HEK293T (cell line): ENCODE measurements at places on chromosomes 13 and 19.

GRCh38 chr13:75651013-75651412 lies 14.9 kb downstream of the LMO7 start:
- DNase-seq, result no peak

DNA sequence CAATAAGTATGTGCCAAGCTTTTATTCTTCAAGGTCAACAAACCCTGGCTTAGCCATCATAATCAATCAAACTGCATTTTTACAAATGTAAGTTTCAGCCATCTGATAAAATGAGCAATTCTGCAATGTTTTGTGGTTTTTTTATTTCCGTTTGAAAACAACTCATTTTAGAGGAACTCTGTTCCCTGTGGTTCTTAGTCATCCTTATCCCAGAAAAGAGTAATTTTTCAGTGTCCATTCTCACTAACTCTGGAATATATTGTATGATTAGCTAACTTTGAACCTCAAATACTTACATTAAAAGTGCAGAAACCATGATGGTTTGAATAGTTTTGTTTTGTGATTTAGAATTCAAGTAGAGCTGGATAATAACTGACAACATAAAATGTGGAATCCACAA lies 87.6 kb downstream of the IRS2 start:
- DNase-seq, result no peak

GRCh38 chr13:103960001-103960400 lies 893.8 kb upstream of the SLC10A2 start:
- DNase-seq, result no peak

DNA sequence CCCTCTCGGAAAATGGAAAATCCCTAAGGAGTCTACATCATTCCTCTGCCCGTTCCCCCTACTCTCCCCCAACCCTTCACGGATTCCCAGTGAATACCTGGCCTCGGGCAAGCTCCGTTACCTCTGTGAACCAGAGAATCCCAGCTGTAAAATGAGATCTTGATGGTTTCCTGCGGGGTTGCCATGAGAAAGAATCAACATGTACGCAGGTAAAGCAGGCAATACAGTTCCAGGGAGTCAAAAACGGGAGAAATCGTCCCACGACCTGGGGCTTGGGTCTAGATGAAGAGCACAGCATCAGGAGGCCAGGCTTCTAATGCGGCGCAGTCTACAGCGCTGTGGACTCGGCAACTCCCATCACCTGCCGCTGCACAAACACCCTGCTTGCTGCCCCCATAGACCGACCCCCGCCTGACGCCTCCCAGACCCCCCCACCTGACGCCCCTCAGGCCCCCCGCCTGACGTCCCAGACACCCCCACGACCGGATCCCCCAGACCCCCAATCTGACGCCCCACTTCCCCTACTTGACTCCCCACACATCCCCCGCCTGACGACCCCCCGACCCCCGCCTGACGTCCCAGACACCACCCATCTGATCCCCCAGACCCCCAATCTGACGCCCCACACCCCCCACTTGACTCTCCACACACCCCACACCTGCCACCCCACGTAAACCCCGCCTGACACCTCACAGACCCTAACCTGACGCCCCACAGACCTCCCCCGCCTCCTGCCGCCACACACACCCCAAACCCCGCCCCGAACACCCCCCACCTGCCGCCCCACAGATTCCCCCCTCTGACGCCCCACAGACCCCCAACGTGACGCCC lies 680 bp downstream of the LIG4 start:
- no peak for DNase-seq

DNA sequence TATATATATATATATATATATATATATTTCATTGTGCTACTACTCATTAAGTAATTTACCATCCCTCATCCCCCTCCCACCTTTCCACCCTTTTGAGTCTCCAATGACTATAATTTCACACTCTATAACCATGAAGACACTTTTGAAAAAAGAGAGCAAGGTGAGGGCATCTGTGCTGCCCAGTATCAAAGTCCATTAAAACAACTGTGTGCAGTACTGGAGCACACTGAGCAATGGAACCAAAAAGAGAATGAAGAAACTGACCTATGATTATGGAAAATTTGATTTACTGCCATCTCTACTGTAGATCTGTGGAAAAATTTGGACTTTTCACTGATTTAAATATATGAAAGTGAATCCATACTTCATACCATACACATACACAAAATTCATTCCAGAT lies 217.9 kb downstream of the COL4A1 start:
- no peak for DNase-seq

DNA sequence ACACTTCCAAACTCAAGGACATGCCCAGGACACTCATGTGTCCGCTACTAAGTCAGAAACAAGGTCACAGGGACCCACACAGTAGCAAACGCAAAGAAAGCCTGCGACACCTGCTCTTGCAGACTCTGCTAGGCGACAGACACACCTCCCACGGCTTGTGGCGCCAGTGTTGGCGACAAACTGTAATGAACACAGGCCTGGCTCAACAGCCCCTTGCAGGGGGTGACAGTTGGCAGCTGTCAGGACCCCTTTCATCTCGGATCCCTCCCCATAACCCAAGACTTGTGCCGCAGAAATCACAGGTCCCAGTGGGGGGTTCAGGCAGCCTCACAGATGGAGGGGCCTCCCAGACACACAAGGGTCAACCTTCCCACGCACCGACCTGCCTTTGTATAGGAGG lies 364 bp downstream of the CKM start:
- DNase-seq, result no peak

- DNase-seq, result no peak
Observed at GRCh38 chr19:29640231-29640630, 25.0 kb upstream of the PLEKHF1 start.

GRCh38 chr19:4911314-4911713 lies 2.0 kb downstream of the UHRF1 start:
- DNase-seq, result no peak

DNA sequence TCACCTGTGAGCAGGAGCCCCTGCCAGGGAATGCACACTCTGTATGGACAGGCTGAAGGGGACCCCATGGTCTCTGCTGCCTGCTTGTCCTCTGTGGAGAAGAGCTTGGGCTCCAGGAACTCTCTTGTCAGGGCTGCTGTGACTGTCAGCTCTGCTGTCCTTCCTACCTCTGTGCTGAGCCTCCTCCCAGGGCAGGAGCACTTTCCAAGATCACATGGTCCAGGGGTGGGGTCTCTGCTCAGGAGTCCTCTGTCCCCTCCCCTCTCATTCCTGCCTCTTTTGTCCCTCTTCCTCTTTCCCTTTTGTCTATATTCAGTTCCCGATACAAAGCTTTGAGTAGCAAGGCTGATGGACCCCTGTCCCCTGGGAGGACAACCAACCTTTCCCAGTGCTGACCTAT lies at the start of gene CEACAM7:
TSS of gene CEACAM7 (minus strand) at position 173 of the 400 bp plus-strand sequence. CDS start at position 68, 105 bp downstream.
- no peak for DNase-seq
